Psoas muscle (tissue), 8 donors: ENCODE measurements at places on chromosomes 5 and 9. TPM values are rescaled to one million over a fixed set of nuclear protein-coding genes. Genes with fewer than 3 reads are reported as not detected.

PCDHA12 gene
- total RNA-seq: not detected

BTNL3 gene
- total RNA-seq: not detected

CCNI2 gene
- total RNA-seq: not detected

FKBP15 gene
- total RNA-seq: 13.6 TPM

GPR150 gene
- total RNA-seq: 0.29 TPM

ZFP2 gene
- total RNA-seq: 1.6 TPM

ZDHHC11 gene
- 9.4 TPM for total RNA-seq

OGN gene
- total RNA-seq: 0.64 TPM

S1PR3 gene
- 5.1 TPM for total RNA-seq

DNA sequence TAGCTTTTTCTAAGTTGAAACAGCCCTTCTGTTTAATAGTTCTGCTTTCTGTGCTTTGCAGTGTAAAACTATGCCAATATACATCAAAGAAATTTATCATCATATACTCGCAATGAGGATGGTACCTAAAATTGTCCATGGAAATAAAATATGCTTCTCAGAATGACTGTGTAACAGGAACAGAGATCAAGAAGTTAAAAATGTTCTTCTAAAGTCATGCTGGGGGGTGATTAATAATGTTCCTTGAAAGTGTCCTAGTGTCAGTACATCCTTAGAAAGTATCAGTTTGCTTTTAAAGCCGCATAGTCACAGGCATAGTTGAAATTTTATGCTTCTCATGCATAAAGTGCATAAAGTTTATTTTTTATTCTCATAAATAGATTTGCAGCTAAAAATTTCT, 4.0 kb upstream of the LRRC70 start:
- DNase-seq: no peak

DNA sequence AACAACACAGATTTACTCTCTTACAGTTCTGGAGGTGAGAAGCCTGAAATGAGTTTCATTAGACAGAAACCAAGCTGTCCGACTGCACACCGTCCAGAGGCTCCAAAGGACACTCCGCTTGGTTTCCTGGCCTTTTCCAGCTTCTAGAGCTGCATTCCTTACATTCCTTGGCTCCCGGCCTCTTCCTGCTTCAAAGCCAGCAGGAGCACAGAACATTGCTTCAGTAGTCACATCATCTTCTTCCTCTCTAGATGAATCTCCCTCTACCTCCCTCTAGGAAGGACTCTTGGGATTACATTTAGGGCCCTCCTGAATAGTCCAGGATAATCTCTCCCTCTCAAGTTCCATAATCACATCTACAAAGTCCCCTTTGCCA, 213.3 kb downstream of the CDK5RAP2 start:
- peak; percentile 50 for DNase-seq

- no peak for DNase-seq
Observed at GRCh38 chr9:88706193-88707113, 171.5 kb downstream of the NXNL2 start.

DNA sequence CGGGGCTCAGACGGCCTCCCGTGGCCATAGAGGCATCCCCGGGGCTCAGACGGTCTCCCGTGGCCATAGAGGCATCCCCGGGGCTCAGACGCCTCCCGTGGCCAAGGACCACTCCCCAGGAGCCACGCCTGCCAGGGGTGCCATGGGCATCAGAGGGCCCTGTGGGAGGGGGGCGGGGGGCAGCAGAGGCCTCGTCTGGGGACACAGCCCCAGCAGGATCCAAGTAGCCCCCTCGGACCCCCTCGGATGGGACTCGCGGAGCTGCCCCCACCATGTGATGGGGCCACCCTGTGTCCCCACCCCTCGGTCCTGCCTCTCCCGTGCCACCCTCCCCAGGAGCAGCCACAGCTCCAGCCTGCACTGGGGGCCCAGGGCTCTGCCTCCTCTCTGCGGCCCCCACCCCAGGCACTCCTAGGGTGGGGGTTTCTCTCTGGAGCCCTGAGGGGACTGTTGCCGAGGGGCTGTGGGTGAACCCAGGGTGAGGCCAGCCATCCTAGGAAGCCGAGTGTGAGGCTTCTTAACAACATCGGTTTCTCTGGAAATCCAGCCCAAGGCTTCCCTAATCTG, 2.5 kb downstream of the ENTPD8 start:
- DNase-seq: peak; percentile 29

DNA sequence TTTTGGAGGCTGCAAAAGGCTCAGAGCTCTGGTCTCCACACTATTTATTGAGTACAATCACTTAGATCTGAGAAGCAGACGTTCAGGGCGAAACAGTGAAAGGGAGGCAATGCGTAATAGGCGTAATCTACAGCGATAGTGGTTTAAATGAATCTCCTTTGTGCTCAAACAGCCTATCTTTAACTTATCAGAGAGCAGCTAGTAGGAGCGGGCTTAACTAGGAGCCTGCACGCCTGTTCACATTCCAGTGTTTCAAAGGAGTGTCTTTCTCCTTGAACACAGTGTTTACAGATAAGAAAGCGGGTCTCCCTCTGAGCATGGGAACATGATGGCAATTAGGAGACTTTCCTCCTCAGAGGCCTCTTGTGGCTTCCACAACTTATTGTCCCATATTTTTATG, 49.4 kb downstream of the AP3B1 start:
- no peak for DNase-seq

DNA sequence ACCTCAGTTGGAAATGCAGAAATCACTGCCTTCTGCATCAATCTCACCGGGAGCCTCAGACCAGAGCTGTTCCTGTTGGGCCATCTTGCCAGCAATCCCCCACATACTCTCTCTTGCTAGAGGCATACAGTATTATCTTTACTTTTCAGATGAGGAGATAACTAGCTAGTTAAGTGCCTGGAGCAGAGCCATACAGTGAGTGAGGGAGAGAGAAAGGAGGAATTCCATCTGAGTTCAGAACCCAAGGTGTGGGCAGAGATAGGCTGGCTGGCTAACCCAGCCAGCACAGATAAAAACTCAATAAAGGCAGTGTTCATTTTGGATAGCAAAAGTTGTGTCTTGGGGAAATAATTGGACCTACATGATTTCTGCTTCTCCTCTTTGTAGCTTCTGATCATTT, 268.0 kb upstream of the KIF2A start:
- DNase-seq: no peak

GRCh38 chr9:130872912-130873503, 23.6 kb downstream of the QRFP start:
- peak; percentile 75 for DNase-seq

DNA sequence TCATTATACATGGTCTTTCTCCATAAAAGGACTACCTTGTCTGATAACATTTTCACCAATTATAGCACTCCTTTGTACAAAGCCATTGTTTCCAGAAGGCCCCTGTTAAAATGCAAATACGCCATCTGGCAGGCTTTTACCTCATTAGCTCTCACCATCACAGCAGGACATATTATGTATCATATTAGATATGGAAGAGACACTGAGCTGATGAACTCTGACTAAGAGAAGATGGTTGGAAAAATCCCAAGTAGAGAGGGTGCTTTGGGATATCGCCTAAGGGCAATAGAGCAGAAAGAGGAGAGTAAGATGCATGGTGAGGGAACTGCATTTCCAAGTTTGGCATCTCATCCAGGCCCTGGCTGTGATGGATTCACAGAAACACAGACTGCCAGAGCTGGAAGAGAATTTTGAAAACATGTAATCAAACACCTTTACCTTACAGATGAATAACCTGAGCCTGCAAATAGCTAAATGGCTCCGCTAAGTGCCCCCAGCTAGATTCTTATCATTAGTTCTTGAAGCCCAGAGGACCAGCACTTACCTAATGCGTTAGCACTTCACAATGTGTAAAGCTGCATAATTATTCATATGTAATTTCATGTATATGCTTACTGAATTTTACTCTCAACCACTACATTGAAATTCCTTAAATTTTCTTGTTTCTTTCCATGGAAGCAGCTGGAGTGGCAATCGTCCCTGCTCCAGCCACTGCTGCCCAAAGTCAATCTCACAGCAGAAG, 393.6 kb upstream of the IZUMO3 start:
- DNase-seq: no peak

GRCh38 chr5:59164041-59164830, 581.4 kb downstream of the RAB3C start:
- no peak for DNase-seq

- DNase-seq: no peak
Observed at GRCh38 chr5:125120012-125120411, 373.6 kb upstream of the ZNF608 start.

DNA sequence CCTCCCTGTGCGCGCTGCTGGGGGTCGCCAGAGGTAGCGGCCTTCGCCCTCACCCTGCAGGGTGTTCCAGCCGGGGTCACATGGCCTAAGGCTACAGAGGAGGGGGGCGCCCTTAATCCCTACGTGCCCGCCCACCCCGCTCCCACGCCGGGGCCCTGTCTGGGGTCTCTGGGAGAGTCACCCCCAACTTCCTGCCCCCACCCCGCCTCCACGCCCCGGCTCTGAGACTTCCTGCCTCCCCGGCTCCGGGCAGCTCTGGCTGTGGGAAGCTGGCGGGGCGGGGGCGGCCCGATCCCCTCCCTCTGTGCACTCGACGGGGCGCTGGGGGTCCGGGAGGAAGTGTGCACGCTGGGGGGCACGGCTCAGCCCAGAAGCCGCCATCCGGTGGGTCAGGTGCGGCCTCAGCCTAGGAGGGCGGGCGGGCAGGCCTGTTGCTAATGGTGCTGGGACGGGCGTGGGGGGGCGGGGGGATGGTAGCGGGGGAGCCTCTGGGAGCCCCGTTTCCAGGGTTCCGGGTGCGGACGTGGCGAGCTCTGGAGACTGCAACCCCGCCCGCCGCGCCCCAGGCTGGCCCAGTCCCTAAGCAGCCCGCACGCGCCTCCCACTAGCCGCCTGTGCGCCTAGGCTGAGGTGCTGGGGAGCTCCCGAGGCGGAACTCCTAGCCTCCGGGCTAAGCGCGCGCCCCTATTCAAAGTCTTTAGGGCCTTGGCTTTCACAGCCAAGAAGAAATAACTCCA, 61.6 kb downstream of the CXXC5 start:
- DNase-seq: peak; percentile 54

- no peak for DNase-seq
Observed at GRCh38 chr5:7897014-7897600, 28.2 kb downstream of the MTRR start.

GRCh38 chr5:12659686-12660085, 755.4 kb upstream of the CTNND2 start:
- DNase-seq: no peak

DNA sequence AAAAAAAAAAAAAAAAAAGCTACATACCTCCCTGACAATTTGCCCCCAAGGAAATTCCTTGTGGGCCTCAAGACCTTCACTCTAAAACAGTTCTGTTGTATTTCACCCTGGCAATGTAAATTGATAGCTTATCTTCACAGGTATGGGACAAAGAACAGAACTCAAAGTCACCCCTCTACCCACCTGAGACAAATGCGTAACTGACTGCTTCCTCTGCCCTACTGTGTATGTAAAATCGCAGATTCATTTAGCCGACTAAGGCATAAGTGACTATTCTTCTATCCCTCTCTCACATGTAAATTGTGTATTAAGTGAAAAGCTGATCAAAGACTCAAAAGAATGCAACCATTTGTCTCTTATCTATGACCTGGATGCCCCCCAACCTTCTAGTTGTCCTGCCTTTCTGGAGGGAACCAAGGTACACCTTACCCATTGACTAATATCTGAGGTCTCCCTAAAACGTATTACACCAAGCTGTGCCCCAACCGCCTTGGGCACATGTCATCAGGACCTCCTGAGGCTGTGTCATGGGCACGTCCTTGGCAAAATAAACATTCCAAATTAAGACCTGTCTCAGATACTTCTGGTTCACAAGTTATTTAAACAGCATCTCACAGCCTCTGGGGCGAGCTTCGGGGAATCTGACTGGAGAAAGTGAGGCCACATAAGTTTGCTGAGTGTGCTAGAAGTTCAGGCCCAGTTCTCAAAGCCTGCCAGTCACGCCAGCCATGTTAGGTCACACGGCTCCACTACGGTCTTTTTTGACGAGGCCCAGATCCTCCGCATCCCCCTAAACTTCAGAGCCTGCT, 954 bp downstream of the TBCA start:
- no peak for DNase-seq

GRCh38 chr5:127702926-127703561, at the start of gene CCDC192:
Gene CCDC192 (plus strand): TSS chr5:127703391. CDS start chr5:127703446, 55 bp downstream.
- no peak for DNase-seq

- no peak for DNase-seq
Observed at GRCh38 chr5:96209829-96210228, 223.2 kb downstream of the PCSK1 start.

DNA sequence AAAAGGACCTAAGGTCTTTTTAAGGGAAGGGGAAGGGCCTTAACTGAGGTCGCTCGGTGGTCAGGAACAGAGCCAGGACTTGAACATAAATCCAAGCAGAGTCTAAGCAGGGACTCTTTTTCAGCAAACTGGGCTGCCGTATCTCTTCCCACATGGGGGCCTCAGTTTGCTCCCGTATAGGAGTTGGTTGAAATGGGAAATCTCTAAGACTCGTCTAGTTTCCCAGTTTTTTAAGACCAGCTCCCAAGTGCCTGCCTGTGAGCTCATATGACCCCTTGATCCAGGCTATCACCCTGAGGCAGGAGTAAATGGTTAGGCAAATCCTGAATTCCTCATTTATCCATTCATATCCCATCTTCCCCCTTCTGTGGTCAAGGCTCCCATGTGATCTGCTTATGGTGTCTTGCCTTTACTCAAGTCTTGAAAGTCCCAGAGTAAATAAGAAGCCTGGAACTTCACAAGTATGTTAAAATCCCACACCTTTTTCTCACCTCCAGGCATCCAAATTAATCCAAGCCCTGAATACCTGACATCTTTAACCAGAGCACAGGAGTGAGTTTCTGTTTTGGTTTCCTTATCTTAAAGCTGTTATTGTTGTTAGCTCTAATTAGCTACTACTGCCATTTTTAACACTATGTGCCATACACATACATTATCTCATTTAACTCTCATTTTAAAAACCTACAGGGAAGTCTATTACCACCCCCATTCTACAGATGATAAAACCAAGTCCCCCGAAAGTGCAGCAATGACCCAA, 3.0 kb downstream of the ARSI start:
- DNase-seq: no peak

DNA sequence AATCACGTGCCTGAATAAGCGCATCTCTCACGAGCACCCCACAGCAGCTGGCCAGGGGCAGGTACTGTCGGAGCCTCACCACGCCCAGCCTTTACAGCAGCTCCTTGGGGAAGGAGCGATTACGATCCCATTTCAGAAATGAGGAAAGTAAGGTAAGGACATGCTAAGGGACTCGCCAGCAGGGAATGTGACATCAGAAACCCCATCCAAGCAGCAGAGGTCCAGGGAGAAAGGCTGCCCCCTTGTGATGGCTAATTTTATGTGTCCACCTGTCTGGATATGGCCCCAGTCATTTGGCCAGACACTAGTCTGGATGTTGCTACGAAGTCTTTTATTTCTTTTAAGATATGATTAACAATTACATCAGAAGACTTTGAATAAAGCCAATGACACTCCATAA, 77.3 kb downstream of the UBE2QL1 start:
- no peak for DNase-seq

- no peak for DNase-seq
Observed at GRCh38 chr9:100074989-100075388, 23.8 kb downstream of the ERP44 start.

- DNase-seq: no peak
Observed at GRCh38 chr5:59863777-59864176, 29.7 kb downstream of the PDE4D start.
